ENCODE measurements at places on chromosomes 6 and 20.

GRCh38 chr6:56786256-56786655 lies 143.6 kb upstream of the DST start:
- DNase-seq: no peak

- DNase-seq: no peak
Measured at GRCh38 chr6:13814938-13815575, 700 bp upstream of the MCUR1 start.

- no peak for DNase-seq
Measured at GRCh38 chr6:161244725-161245124, 29.1 kb downstream of the AGPAT4 start.

- DNase-seq: no peak
Measured at GRCh38 chr20:10428008-10428407, 6.0 kb downstream of the MKKS start.

- DNase-seq: no peak
Measured at GRCh38 chr6:129307845-129308244, 402.1 kb downstream of the ARHGAP18 start.

DNA sequence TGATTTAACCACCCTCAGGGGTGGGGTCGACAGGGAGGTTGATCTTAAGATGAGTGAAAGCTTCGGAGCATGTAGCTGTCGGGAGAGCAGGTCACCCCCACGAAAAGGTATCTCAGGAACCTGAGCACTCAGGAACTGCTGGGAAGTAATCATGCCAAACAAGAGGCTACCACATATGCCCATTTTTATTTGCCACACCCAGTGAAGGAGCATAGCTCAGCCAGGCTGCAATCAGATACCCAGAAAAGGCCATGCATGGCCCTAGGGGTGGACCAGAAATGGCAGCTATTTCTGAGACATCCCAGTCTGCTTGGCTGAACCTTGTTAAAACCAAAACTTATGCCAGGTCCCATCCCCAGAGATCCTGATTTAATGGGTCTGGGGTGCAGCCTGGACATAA lies 72.7 kb upstream of the ISM1 start:
- no peak for DNase-seq

GRCh38 chr20:54098047-54098446 lies 27.7 kb upstream of the BCAS1 start:
- no peak for DNase-seq

DNA sequence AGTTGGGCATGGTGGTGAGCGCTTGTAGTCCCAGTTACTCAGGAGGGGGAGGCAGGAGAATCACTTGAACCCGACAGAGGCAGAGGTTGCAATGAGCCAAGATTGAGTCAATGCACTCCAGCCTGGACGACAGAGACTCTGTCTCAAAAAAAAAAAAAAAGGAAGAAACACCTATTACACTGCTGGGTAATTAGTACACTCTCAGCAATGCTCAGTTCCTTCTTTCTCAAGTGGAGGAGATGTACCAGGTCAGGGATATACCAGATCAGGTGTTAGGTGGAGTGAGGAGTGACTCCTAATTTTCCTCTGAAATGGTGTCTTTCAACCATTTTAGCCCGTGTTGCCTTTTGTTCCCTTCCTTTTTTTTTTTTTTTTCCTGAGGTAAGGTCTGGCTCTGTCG lies 30.0 kb upstream of the UBR2 start:
- no peak for DNase-seq

GRCh38 chr6:43338243-43338642 lies 29.6 kb upstream of the CRIP3 start:
- no peak for DNase-seq

DNA sequence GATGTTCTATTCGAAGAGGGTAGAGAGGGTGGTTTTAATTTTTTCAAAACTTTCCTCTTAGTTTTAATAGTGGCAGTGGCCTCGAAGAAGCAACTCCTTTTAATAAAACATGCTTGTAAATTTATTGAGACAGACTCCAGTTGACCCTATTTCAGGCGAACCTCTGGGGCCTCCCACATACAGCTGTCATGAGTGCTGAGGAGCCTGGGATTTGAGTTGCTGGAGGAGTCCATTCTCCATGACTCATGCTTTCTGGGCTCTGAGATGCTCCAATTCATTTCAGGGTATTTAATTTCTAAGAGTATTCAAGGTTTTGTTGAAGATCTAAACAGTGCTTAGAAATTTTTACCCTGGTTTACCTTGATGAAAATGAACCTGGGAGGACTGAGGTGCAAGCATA lies 580.4 kb downstream of the CBLN4 start:
- DNase-seq: no peak

GRCh38 chr20:58907320-58908137 lies 55.0 kb downstream of the GNAS start:
- DNase-seq: peak; percentile 58

DNA sequence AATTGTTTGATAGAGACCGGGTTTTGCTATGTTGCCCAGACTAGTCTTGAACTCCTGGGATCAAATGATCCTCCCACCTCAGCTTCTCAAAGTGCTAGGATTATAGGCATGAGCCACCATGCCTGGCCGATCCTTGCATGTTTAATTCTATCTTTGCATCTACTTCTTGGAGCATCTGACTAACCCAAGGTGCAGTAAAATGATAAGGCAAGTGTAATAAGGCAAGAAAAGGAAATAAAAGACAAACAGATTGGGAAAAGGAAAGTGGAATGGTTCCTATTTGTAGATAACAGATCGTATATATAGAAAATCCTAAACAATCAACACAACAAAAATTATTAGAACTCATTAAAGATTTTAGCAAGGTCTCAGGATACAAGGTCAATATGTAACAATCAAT lies 36.8 kb upstream of the SNX9 start:
- DNase-seq: no peak

DNA sequence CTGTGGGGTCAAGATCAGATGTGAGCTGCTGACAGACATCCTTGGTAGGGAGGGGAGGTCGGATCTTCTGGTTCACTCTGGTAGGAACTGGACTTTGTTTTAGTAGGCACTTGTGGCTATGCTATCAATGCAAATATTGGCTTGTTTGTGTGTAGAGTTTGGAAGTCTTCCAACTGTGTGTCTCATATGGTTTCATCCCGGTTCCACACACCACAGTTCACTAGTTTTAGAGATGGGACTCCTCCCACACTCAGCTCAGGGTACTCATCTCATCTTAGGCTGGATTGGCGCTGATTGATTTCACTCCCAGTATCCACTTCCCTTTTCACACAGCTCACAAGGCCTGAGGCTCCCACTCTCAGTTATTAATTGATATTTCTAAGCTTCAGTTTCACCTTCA lies 161.3 kb downstream of the THBS2 start:
- no peak for DNase-seq

DNA sequence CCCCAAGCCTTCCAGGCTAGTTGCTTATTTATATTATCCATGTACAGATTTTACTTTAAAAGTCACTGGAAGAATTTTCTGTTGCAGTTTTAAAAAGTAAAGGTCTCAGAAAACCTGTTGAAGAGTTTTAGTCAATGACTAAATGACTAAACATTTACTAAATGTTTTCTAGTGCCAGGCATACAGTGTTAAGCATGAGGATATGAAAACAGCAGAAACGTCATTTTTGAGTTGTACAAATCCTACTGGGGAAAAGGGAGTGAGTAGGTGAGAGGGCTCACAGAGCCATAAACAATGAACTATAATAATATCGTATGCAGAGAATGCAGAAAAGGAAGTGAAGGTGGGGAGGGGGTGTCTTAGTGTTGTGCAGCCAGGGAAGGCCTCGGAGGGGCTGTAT lies 66.3 kb downstream of the MAN1A1 start:
- no peak for DNase-seq

GRCh38 chr6:122248844-122249243 lies 150.6 kb upstream of the HSF2 start:
- DNase-seq: no peak

DNA sequence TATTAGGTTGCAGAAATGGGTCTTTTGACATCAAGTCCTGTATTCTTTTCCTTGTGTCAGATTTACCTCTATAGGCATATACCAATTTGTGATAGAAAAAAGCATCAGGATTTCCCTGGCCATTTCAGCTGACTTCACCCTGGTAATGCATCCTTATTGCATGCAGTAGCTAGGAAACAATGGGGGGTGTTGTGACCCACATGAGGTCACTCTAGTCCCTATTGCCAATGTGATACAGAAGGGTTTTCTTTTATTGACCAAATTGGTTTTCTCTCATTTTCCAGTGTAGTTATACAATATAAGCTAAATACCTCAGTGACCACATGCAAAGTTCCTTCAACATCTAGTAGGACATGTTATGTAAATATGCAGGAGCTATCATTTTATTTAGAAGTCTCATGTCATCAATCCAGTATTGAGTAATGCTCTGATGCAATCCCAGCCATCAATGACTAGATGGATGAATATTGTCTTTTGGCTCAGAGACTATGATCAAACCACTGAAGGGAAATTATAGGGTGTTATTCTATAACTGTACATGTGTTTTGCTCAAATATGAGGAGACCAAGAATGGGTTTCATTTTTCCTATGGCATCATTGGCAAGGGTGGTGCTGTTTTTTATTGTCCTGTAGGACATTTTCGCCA lies 177.7 kb downstream of the KLHL32 start:
- no peak for DNase-seq

- no peak for DNase-seq
Measured at GRCh38 chr6:90123831-90124230, 172.8 kb downstream of the BACH2 start.
